Activated CD4-positive, alpha-beta T cell treated with anti-CD3 and anti-CD28 coated beads for 1 hour (primary cell): ENCODE measurements at places on chromosomes 16 and 17.
A peak's percentile ranks its signal among the peaks of the same experiment; 100 is the strongest.

DNA sequence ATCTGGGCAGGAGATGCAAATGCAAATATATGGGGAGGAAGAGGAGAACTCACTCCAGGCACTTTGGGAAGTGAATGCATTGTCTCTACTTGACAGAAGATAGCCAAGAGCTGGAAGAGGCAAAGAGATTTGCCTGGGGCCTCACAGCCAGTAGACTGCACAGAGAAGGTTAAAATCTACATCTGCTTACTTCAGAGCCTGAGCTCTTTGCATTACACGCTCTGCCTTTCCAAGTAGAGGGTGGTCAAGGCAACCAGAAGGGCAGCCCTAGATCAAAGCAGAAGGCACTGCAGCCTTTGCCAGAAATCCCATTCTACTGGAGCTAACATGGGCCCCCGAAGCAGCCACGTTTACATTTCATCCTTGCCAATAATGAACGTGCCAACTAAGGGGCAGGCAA is 407.2 kb upstream of the CCL2 start:
- no peak for DNase-seq

DNA sequence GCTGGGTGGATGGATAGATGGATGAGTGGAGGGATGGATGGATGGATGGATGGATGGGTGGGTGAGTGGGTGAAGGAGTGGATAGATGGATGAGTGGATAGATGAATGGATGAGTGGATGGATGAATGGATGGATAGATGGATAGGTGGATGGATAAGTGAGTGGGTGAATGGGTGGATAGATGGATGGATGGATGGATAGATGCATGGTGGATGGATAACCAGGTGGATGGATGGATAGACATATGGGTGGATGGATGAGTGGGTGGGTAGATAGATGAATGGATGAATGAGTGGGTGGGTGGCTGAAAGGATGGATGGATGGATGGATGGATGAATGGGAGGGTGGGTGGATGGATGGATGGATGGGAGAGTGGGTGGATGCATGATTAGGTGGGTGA is 51.0 kb upstream of the ZC3H18 start:
- DNase-seq: no peak

DNA sequence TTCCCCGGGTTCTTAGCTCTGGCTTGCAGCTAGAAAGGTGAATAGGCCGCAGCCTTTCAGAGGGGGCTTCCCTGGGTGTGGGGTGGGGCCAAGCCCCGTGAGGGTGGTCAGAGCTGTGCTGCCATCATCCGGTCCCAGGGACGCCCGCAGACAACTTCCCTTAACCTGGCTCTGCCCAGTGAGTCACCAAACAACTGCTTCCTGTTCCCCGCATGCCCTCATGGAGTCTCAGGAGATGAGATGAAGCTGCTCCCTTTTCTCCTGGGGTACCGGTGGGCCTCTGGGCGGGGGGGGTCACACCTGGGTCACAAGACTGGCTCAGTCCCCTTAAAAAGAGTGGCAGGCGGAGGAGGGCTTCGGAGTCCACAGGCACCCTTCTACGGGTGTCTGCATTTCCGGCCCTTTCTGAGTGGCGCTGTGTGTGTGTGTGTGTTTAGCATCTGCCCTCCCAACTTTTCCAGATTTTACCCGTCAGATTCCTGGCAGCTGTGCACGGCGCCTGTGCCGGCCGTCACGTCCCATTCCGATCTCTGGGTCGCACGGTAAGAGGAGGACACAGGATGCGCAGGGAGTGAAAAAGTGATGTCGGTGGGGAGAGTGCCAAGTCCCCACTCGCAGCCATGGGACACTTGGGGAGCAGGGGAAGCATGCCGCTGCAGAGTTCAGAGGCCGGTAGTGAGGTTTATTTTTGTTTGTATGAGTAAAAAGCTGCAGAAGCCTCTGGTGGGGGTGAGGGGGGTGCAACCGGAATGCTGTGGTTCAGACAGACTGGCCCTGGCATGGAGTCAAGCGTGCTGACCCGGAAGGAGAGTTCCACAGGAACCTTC is 16.8 kb downstream of the HIC1 start:
- no peak for DNase-seq

GRCh38 chr17:69714669-69715068 is 300.2 kb downstream of the MAP2K6 start:
- DNase-seq: no peak

- DNase-seq: no peak
Observed at GRCh38 chr16:4318451-4318910, 2.6 kb downstream of the GLIS2 start.

GRCh38 chr17:75228305-75228704 is 22.8 kb downstream of the NUP85 start:
- DNase-seq: no peak

DNA sequence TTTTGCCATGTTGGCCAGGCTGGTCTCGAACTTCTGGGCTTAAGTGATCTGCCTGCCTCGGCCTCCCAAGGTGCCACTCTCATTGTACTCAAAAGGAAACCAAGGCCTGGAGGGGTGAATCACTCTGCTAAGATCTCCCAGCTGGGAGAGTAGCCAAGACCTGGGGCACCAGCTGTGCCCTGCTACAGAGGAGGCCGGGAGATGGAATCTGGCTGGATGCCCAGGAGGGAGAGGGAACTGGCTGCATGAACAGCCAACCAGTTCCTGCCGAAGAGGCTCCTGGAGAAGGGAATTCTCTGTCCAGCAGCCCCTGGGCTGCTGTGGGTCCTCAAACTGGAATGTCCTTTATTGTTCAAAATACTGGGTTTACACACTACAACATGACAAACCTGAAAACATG is 238.7 kb upstream of the CIBAR2 start:
- DNase-seq: no peak

DNA sequence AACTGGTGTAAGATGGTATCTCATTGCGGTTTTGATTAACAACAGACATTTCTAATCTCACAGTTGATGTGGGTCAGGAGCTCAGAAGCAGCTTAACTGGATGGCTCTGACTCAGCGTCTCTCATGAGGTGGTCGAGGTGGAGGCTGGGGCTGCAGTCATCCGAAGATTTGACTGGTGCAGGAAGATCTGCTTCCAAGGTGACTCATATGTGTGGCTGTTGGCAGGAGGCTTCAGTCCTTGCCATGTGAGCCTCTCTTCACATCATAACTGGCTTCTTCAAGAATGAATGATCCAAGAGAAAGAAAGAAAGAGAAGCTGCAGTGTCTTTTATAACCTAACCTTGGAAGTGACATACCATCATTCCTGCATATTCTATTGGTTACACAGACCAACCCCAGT is 376.1 kb downstream of the SEC14L1 start:
- DNase-seq: no peak

GRCh38 chr16:74465281-74465680 is 44.0 kb upstream of the CLEC18B start:
- DNase-seq: no peak

GRCh38 chr16:12547608-12547922 is 256.1 kb downstream of the CPPED1 start:
- DNase-seq: no peak

DNA sequence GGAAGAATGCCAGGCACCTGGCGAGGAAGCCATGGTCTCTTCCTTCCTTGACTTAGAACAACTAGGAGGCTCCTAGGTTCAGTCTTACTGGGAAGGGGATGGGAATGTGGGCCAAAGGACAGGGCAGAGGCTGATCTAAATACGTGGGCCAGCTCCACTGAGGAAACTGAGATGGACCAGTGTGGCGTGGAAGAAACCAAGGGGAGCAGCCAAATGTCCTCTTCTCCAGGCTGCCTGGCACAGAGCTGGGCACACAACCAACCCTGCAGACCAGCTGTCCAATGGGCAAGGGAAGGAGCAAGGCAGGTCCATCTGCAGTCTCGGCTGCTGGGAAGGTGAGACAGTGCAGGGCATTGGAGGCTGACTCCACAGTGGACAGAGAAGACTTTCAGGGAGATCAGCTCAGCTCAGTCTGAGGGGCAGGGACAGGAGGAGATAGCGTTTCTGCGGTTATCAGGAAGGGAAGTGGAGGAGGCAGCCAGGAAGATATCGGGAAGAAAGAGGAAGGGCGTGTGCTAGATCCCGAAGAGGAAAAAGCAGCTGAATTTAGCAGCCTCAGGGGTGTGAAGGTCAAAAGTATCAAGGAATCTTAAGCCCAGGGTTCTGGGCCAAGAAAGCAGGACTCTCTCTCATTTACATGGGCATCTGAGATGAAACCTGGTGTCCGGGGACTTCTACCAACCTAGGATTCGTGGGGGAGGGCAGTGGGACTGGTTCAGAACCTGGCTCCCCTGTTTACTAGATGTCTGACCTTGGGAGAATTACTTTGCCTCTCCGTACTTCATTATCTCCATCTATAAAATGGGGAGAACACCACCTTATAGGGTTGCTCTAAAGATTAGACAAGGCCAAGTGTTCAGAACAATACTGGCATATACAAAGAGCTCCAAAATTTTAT is 1.8 kb downstream of the KIFC3 start:
- DNase-seq: no peak

DNA sequence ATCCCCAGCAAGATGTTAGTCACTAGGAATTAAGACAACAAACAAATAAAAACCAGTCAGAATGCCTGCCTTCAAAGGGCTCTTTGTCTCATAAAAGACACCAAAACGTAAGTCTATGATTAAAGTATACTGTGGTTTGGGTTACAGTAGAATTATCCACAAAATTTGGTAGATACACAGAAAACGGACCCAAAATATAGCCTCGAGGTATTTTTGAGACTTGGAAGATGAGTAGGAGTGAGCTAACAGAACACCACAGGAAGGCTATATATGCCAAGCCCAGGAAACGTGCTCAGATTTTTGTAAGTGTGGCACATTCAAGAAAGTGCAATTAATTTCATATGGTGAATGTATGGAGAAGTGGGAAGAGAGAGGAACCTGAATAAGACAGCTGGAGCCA is 831.4 kb downstream of the CDH11 start:
- DNase-seq: no peak

DNA sequence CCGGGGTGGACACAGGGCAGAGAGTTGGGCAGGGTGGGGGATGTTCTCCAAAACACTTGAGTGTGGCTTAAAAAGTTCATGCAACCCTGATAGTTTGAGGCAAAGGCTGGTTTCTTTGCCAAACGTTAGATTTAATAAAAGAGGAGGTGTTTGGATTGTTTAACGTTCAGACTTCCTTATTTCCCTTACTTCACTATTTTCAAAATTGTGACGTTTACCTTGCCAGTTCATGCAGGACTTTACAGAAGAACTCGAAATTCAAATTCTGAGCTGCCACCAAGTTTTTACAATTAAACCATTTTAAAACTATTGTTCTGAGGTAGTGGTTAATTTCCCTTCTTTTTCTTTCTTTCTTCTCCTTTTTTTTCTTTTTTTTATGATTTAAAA is 5.5 kb downstream of the SEC14L1 start:
- no peak for DNase-seq

DNA sequence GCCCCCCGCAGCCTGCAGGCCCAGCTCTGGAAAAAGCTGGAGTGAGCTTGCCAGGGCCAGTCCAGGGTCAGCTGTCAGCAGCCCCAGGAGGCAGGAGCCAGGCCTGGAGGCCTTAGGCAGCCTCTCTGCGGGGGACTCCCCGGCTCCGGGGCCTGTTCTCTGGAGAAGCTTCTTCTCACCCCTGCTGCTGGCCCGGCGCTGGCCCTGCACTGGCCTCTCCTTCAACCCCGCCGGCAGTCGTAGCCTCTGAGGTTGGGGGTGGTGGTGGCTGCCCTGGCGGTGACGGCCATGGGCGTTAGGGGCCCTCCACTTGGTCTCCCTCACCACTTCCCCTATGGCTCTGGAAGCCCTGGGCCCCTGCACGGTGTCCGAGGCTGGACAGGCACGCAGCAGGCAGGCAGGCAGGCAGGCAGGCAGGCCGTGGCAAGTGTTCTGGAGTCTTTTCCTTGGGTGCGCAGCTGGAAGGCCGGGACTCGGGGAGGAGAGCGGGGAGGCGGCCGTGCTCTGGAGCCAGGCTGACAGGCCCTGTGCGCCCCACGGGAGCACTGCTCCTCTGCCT is 2.1 kb downstream of the FOXF1 start:
- DNase-seq: no peak

- DNase-seq: peak; percentile 18
Observed at GRCh38 chr17:2853283-2854142, 57.3 kb downstream of the RAP1GAP2 start.

DNA sequence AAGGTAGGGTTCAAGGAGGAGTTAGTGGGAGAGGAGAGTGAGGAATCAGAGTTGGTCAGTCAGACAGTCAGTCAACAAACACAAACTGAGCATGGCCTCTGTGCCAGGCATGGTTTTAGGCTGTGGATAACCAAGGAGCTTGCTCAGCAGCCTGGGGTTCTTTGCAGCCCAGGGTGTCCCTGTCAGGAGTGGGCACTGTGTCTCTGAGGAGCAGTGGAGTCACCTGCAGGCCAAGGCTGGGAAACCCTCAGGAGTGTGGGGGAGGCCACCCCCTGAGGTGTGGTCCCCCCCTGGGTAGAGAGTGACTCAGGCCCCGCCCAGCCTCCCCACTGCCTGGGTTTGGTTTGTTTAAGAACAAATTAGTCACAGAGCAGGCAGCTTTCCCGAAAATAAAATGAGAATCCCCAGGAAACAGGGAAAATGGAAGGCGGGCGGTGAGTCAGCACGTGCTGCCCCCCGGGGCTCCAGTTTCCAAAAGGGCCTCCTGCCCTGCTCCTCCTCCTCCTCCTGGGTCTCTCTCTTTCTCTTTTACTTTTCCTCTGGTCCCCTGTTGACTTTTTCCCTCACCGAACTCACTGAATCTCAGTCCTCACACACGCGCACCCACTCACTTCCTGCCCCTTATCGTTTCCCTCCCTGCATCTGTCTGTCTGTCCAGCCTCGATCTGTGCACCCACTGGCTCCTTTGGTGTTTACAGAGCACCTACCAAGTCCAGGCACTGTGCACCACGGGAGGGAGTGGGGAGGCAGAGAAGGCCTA is 44.3 kb downstream of the SOCS3 start:
- peak; percentile 34 for DNase-seq

DNA sequence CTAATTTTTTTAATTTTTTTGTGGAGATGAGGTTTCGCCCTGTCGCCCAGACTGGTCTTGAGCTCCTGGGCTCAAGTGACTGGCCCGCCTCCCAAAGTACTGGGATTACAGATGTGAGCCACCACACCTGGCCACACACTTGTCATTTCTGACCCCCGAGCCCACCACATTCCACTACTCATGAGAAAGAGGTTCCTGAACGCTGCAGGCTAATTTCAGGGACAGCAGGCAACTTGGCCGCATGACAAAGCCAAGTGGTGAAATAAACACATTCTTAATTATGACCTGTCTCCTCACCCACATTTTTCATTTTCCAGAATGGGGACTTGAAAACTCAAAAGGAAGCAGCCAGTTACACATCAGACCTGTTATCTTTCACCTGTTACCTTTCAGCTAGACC is 114.5 kb downstream of the ABCC6 start:
- no peak for DNase-seq

DNA sequence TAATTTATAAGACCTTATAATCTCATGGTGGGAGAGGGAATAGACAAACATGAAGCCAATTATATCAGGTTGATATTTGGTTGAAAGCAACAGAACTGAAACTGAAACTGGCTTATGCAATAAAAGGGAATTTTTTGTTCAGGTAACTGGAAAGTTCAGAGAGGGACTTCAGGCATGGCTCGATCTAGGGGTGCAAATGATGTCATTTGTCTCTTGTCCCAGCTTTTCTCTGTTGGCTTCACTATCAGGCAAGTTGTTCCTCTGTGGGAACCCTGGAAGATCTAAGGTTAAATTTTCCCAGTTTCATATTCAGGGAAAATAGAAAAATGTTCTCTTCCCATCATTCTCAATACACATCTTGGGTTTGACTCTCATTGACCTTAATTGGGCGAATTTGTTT is 59.8 kb downstream of the OTOA start:
- no peak for DNase-seq
